ENCODE measurements at places on chromosomes 2 and 18.

- no peak for DNase-seq
Measured at GRCh38 chr18:47968006-47968676, 37.7 kb upstream of the SMAD2 start.

GRCh38 chr18:66264130-66264529, 339.8 kb downstream of the CDH19 start:
- no peak for DNase-seq

- peak; percentile 39 for DNase-seq
Measured at GRCh38 chr2:207073801-207074678, 91.7 kb downstream of the KLF7 start.

DNA sequence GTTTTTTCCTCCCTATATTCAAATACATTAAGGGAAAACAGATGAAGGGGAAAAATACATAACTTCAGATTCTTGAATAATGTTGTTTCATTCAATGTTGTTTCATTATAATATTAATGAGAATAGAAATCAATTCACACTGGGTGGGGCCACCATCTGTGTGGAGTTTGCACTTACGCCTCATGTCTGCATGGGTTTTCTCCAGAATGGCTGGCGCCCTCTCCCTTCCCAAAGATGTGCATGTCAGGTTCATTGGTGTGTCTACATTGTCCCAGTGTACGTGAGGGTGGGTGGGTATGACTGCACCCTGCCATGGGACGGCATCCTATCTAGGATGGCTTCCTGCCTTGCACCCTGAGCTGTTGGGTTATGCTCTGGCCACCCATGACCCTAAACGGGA, 51.7 kb downstream of the COBLL1 start:
- no peak for DNase-seq

- no peak for DNase-seq
Measured at GRCh38 chr2:120403676-120404075, 57.7 kb downstream of the INHBB start.

GRCh38 chr2:231344851-231345250, 50.7 kb upstream of the B3GNT7 start:
- DNase-seq, result no peak

- no peak for DNase-seq
Measured at GRCh38 chr2:64985447-64985846, 3.8 kb upstream of the SLC1A4 start.

DNA sequence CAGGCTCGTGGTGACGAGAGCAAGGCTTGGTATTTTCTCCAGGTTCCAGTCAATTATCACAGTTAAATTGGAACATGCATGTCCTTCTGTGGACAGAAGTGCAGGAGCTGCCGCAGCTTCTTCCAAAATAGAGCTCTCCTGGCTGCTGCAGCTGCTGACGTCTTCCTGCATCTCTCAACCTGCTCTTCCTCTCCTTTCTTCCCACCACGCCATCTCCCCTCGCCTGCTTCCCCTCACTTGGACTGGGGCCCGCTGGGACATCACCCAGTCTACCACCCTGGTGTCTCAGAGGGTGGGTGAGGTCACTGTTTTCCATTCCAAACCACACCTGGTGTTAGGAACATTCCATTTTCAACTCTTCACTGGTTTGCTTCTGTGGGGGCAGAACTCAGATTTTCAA, 41.4 kb downstream of the SPP2 start:
- DNase-seq, result no peak

DNA sequence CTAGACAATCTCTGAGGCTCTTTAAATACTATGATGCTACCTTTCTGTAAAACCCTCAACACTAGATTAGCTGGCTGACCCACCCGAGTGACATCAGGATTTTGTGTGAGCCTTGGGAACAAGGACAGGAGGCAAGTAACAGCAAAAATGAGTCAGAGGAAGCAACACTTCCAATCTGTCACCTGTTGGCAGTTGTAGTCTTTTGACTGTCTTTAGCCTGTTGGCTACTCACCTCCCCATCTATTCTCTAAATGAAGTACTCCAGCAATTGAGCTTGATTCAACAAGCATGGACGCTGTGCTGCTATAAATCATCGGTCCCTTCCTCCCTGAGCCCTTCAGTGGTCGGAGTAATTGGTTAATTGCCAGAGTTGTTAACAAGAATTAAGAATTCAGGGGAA, 898.7 kb downstream of the BCL11A start:
- no peak for DNase-seq

- no peak for DNase-seq
Measured at GRCh38 chr2:67668538-67668937, 271.4 kb downstream of the ETAA1 start.

DNA sequence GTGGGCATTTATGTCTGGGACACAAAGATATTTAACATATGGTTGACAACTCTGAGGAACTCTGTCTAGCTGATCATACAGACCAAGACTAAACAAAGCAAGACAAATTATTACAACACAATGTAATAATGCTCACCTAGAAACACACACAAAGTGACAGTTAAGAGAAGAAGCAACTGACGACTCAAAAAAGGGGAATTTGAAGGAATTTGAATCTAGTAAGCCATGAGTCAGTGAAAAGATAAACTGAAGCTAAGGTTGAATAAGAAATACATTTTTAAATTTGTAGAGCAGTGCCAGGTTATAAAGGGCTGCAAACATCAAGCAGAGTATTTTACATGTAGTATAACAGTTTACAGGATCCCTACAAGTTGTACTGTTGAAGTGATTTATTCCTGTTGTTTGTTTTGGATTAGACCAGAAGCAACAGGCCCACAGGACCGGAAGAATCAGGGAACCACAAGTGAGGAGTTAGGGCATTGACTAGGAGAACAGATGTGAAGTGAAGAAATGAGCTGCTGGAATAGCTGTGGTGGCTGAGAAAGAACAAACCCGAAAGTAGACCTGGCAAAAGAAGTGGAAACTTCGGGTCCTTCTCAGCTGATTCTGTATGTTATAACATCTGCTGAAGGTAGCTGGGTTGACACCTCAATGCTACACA, 35.6 kb downstream of the IFIH1 start:
- DNase-seq, result no peak

DNA sequence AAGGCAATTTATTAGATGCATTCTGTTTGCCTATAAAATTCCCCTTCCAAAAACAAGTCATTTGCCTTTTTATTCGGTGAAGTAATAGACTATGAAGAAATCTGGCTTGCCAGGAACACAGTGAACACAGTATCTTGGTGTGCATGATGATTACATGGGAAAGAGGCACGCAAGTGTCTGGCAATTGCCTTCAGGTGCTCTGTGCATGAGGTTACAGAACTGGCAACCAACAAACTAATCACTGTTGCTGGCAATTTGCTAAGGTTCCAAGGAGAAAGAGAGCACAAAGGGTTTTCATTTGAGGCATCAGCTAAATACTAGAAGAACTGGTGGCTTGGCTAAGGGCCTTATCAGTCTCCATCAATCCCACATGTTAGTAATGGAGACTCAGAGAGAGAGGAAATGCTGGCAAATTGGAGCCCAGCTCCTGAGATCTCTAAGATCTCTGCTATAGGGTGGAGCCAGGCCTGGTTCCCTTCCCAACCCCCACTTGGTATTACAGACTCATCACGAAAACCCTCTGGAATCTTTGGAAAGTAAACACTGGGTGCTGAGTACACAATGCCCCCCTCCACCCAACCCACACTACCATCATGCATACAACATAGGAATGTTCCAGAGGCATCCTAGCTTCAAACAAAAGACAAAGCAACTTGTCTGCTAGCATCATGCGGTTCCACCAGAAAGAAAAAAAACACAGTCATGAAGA, 10.4 kb downstream of the RNF152 start:
- no peak for DNase-seq

- no peak for DNase-seq
Measured at GRCh38 chr18:54956506-54956905, 2.8 kb downstream of the CCDC68 start.

DNA sequence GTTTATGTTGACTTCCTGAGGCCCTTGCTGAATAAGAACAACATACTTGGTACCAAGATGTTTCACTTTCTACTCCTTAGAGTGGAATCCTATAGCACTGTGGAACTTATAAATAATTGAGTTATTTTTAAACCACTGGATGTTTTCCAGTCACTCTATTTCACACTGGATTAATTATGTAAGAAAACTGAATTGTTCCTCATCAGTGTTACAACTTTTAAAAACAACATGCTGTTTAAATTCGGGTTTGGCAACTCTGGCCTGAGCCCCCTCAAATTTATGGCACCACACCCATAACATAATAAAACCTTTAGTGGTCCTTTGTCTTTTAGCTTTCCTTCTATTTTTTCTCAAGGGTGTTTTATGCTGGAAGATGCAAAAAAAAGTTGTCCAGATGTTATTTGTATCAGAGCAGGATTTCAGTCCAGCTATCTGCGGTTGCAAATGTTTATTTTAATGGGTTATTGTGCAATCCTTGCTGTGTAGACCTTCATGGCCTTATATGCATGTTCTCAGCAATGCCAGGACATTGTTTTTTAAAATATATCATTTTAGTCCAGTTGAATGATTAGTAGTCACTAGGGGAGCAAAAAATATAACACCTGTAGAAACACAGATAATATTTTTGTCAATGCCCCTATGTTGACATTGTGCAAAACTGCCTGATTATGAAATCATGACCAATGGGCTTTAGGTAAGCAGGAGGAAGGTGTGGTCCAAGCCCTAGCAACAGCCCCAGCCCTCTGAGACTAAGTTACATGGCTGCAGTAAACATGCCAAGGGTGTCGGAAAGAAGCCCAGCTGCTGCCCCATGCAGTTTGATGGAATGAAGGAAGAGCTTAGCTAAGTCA, 638.0 kb upstream of the ZEB2 start:
- DNase-seq, result no peak

DNA sequence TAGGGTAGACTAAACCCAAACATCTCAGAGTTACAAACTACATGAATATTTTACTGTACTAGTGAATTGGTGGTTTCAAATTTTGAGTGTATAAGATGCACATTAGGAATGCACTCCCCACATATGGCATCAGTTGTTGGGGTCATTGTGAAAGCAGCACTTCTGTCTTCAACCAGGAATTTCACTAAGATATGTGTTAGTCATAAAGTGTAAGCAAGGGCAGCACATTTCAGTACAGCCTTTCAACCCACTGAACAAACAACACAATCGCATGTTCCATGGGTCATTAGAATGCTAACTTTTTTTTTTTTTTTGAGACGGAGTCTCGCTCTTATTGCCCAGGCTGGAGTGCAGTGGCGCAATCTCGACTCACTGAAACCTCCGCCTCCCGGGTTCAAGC, 164.1 kb upstream of the MAP2 start:
- no peak for DNase-seq

GRCh38 chr18:37805773-37806404, 240.3 kb upstream of the CELF4 start:
- no peak for DNase-seq

GRCh38 chr18:63271148-63271547, 48.4 kb downstream of the BCL2 start:
- no peak for DNase-seq

- no peak for DNase-seq
Measured at GRCh38 chr2:132780651-132781050, 110.6 kb upstream of the LYPD1 start.

DNA sequence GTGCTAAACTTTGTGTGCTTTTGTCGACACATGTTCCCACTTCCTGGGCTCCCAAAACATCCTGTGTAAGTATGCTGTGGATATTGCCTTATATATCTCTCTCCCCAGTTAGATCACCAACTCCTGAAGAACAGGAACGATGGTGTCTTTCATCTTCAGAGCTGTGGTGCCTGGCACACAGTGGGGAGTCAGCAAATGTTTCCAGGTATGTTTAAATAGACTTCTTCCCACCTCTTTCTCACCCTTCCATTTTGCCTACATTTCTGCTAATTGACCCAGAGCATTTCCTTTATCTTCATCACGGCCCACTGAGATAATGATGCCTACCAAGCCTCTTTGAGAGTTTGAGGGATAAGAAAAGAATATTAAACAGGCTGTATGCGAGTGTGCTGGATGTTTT, 60.7 kb downstream of the RND3 start:
- DNase-seq, result no peak

GRCh38 chr2:10885094-10885860, 26.5 kb upstream of the KCNF1 start:
- no peak for DNase-seq

DNA sequence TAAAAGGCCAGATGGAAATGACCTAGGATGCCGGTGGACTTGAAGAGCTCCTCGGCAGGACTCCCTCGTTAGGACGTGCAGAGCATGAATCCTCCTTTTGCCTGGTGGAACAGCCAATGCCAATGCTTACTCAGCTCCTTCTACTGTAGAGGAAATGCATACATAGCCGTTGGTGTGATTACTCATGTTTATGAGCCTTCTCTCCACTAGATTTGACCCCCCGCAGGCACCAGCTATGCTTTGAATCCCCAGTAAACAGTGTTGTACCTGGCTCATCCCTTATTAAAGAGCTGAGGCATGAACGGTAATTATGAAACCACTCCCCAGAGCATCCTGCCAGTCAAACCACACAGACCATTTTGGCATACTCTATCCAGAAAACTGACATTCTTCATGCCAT, 172.8 kb downstream of the ANTXR1 start:
- peak; percentile 91 for DNase-seq

DNA sequence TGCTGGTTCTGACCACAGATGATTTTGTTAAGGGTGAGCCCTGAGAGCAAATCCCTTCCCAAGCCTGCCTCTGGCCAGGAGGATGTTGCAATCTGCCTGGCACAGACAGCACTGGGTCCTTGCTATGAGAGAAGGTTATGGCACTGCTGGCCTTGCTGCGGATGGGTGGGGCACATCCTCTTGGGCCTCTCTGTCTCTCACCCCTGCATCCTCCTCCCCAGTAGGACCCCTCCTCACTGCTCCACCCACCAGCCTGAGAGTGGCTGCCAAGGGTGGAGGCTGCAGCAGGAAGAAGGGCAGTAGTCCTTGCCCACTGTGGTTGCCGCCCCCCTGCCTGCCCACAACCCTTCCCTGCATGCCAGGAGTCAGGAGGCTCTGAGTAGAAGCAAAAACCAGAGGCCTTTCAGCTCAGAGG, 180.9 kb downstream of the ZBTB7C start:
- no peak for DNase-seq

DNA sequence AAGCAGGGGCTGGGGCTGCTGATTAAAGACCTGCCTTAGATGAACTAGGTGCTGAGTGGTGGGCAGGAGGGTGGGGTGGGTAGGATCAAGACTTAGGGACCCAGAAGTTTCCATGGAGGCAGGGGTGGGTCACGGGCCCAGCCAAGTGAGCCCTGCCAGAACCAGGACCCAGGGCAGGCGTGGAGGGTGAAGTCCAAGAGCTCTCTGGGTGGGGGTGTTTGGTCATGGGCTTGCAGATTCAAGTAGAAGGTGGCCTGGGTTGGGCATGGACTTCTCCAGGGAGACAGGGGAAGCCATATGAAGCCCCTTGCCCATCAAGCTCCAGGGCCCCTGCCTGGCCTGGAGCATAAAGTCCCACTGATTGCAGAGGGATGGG, 168.8 kb downstream of the SMAD7 start:
- DNase-seq, result no peak

GRCh38 chr2:168673265-168674189, 128.9 kb upstream of the NOSTRIN start:
- DNase-seq, result no peak
